ENCODE measurements at places on chromosomes 13 and 19.

DNA sequence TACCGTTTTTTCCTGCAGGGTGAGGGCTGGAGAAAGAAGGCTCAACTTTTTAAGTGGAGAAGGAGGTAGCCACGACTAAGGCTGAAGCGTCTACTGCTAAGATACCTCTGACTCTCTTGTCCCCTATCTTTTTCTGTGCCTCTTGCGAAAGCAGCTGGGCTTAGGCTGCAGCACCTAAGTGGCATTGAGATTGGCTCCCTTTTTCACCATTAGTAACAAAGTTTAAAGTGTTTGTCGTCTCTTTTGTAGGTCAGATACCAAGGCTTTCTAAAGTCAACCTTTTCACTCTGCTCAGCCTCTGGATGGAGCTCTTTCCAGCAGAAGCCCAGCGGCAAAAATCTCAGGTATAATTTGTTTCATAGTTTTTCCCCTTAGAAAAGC is 887 bp downstream of the CDADC1 start:
- no peaks in the 10 kb centered on the region for H3K27me3 ChIP-seq
- DNase-seq: no peak
- peaks cover 30% of the 10 kb centered on the region for H3K4me1 ChIP-seq
- H3K27ac ChIP-seq: peak overlapping the region; percentile 93
- peaks cover 14% of the 10 kb centered on the region for H3K36me3 ChIP-seq

- no peaks in the 10 kb centered on the region for H3K27me3 ChIP-seq
- peak overlapping the region; percentile 87 for H3K4me3 ChIP-seq
- DNase-seq: no peak
- H3K36me3 ChIP-seq: peaks cover 64% of the 10 kb centered on the region
These were observed 1.3 kb upstream of the ATF5 start for GRCh38 chr19:49927526-49928264.

DNA sequence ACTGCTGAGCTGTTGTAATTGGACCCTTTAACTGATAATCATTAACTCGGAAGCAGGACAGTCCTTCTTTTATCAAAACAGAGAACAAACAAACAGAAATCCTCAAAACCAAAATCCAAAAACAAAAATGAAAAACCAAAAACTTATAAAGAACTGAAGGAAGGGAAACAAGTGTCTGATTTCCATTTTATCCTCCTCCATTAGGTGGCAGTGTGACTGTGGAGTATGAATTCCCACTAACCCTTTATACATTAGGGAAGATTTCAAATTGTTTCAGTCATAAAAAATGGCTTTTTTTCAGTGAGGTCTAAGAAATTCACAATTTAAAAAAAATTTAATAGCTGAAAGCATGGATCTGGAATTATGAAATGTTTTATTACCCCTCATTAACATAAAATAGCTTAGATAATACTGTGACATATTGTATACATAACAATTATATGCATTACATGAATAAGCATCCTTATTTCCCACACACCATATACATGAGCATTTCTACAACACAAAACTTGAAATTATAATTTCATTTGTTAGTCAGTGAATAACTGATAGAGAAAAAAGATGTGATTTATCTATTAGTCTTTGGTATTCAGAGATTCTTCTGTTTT is 1074.3 kb upstream of the PCDH9 start:
- no peak overlapping the region for H3K4me3 ChIP-seq
- H3K27me3 ChIP-seq: no peaks in the 10 kb centered on the region
- no peak overlapping the region for H3K27ac ChIP-seq

DNA sequence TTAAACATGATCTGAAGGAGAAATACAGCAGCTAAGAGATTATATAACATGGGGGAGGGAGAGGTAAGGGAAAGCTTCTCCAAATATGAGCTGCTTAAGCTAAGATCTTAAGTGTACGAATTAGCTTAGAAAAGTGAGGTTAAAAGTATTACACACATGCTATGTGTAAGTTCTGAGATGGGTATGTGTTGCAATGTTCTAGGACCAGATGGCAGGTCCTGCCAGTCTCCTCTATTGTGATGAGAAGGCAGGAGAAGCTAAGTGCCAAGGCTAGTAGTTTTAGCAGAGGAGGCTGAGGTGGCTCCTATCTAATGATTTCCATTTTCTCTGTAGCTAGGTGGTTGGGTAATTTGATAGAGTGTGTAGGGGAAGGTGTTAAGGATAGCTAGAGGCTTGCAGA is 57.6 kb downstream of the MICU2 start:
- no peak overlapping the region for H3K27ac ChIP-seq
- H3K4me1 ChIP-seq: no peaks in the 10 kb centered on the region
- H3K36me3 ChIP-seq: peaks cover 9% of the 10 kb centered on the region
- H3K4me3 ChIP-seq: no peak overlapping the region

DNA sequence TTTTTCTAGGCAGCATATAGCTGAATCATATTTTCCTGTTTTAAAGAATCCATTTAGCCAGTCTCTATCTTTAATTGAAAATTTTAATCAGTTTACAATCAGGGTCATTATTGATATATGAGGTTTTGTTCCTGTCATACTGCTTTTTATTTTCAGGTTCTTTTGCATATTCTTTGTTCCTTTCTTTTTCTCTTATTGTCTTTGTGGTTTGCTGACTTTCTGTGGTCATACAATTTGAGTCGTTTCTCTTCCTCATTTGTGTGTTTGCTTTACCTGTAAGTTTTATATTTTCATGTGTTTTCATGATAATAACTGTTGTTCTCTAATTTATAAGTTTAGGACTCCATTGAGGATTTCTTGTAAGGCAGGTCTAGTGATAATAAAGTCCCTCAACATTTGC is 812.6 kb downstream of the DACH1 start:
- no peak overlapping the region for H3K4me3 ChIP-seq
- no peaks in the 10 kb centered on the region for H3K36me3 ChIP-seq
- DNase-seq: no peak

All from esophagus squamous epithelium (tissue), 5 donors.